Activated CD4-positive, CD25-positive, alpha-beta regulatory T cell (primary cell): ENCODE measurements at places on chromosomes 5 and 9.

DNA sequence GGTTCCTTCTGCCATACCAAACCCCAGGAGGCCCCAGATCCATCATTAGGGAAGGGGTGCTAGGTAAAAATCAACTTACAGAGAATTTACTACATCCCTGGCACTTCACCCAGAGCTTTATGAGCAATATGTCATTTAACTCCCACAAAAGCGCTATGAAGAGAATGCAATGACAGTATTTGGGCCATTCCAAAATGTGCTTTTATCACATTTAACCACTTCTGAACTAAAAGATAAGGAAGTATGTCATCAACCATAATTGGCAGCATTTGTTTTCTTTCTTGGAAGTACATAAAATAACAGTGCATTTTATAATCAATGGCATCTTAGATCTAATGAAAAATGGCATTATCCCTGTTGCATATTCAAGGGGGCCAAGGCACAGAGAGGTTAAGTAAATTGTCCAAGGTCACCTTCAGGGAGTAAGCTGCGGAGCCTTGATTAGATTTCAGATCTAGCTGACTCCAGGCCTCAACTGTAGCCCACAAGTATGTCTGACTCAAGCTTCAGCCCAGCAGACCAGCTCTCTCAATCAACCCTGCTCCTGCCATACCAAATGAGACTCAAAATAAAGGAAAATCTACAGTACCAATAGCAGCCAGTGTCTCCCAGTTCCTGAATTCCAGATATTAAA, 16.5 kb downstream of the SH3TC2 start:
- no peak for DNase-seq

GRCh38 chr5:172403189-172403796, 51.0 kb downstream of the SH3PXD2B start:
- no peak for DNase-seq

- no peak for DNase-seq
Observed at GRCh38 chr9:101582553-101582952, 12.2 kb downstream of the PPP3R2 start.

- DNase-seq: no peak
Observed at GRCh38 chr9:80552931-80553330, 981.2 kb downstream of the TLE4 start.

- no peak for DNase-seq
Observed at GRCh38 chr9:20650750-20651299, 28.5 kb upstream of the MLLT3 start.

GRCh38 chr5:110865400-110866094, 126.7 kb downstream of the SLC25A46 start:
- no peak for DNase-seq

DNA sequence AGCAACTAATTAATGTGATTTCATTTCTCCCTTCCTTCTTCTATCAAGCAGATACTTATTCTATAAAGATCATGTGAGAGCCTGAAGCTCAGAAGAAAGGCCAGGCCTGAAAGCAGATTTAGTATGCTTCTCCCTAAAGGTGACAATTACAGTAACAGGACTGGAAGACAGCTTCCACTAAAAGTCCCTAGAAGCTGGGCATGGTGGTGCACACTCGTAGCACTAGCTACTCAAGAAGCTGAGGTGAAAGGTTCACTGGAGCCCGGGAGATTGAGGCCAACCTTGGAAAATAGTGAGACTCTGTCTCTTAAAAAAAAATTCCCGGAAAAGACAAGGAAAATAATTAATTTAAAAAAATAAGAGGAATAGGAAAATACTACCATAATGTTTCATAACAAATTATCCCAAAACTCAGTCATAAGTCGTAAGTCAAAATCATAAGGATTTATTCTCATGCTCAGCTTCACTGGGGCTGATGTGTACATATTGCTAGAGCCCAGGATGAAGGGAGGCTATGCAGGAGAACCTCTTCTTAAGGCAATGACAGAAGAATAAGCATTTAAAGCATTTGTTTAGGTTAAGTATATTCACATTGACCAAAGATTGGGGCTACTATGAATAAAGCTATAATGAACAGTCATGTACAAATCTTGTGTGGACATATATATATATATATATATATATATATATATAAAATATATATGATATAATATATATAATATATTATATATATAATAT, 210.8 kb upstream of the SMARCA2 start:
- DNase-seq: no peak

GRCh38 chr5:177610131-177610769, 10.3 kb downstream of the B4GALT7 start:
- DNase-seq: no peak

DNA sequence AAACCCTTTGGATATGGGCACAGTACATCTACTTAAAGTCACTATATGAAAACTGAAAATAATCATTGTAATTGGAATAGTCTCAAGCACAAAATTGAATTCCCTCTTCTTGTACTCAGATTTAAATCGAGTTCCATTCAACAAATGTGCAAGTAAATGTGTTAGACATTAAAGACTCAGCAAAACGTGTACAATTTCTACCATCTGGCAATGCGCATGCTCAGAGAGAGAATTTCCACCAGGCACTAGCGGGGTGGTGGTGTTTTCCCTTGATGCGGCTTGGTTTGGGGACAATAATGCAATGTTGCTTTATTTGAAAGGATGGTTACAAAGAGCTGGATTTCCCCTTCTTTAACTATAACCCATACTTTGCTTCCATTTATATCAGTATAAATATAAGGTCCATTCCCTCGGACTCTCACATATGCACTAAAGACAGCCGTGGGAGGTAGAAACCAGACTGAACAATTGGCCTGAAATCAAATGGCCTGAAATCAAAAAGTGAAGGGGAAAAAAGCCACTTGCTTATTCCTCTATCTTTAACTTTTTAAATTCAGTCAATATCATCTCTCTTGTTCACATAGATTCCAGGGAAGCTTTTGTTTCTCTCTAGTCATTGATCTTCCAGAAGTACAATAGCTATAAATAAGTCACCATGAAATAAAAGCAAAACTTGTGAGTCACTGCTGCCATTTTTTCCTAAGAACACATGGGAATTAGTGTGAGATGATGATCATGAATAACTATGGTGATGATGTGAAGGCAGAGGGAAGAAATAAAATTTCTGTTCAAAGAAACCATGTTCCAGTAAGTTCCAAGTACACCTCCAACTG, 59.2 kb downstream of the ADAMTS12 start:
- DNase-seq: no peak

GRCh38 chr5:97094579-97095317, 47.7 kb downstream of the LIX1 start:
- no peak for DNase-seq

GRCh38 chr5:166618526-166618925, 1672.9 kb upstream of the WWC1 start:
- DNase-seq: no peak

DNA sequence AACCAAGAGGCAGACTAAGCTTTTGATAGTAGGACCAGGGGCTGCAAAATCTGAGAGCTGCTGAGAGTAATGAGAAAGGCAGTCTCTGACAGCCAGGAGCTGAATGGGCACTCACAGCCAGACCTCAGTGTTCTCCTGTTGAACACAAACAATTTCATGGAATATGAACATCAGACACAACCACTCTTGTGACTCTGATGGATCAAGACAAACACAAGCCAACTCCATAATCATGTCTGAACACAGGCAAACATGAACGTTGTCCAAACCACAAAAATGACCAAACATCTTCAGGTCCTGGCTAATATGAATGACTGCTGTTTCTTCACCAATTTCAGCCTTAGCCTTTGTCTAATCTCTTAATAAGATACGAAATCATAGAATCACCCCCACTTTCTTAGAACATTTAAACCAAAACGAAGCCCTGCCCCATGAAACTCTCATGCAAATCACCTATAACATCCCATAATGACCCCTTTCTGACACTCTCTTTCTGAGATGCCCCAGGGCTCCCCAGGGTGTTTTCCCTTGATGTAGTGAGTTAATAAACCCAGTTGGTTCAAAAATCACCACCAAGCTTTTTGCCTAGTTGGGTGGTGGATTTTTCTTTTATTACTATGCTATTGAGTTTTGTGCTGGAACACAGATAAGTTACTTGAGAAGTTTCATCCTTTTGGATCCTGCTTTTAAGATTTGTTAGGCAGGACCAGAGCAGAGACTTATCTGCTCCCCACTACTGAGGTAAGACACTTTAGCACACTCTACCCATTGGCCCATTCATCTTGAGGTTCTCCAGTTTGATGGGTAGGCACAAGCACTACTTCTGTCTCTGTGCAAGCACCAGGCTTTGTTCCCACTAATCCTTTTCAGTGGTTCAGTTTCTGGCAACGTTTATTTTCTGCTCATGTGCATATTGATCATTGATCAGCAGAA, 5.9 kb upstream of the ERAP2 start:
- DNase-seq: no peak

- no peak for DNase-seq
Observed at GRCh38 chr9:84079994-84080393, 99.4 kb downstream of the RMI1 start.

DNA sequence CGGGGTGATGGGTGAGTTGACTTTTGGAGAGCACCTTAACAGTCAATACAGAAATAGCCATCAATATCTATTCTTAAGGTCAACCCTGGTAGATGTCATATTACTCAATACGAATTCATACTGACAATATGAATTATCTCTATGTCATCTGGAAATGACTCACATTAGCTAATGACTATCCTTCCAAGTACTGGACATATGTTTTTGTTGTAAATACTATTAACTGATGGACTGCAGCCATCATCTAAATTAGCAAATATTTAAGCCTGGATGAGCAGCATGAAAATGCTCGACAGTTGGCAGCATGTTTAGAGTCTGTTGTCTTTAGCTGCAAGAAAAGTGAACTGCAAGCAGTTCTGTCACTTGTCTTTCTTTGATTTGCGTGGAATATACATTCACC, 19.6 kb upstream of the ISOC1 start:
- no peak for DNase-seq

GRCh38 chr5:3339092-3339797, 256.4 kb upstream of the IRX1 start:
- DNase-seq: no peak

- DNase-seq: no peak
Observed at GRCh38 chr9:98770717-98771116, 25.6 kb downstream of the ANKS6 start.

DNA sequence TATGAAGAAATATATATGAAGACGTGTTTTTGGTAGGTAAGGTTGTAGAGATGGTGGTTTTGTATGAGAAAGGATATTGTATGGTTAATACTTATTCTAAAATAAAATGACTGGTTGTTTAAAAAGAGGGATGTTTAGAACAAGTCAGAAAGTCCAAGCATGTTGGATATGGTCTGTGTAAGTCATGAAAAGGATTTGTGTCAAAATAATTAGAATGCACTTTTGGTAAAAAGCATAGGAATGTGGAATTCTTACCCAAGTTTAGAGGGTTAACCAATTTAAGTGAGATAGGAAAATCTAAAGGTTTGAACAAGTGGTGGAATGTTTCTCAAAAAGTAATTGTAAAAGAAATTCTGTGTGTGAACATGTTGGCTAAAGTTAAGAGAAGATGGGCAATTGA, 1556.5 kb upstream of the C9orf72 start:
- DNase-seq: no peak

- DNase-seq: no peak
Observed at GRCh38 chr5:125377141-125377540, 630.7 kb upstream of the ZNF608 start.

GRCh38 chr5:127040796-127041520, 10.6 kb upstream of the MARCHF3 start:
- DNase-seq: no peak

DNA sequence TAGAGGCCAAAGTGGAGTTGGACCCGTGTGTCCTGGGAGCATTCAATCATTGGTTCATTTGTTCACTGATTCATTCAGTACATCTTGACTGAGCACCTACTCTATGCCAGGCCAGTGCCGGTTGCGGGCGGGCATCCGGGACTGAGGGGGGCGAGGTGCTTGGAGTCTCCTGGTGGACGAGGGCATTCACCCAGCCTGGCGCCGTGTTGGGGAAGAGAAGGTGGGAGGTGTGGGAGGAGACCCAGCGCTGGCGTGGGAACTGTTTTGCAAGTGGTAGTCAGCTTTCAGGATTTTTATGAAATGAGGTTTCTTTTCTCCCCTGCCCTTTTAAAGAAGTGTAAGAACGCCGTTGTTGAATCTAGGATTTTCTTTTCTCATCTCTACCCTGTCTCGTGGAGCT, 37.2 kb downstream of the NCS1 start:
- DNase-seq: no peak

GRCh38 chr9:73234008-73234360, 82.3 kb downstream of the ANXA1 start:
- no peak for DNase-seq

GRCh38 chr5:60576425-60576824, 123.5 kb downstream of the DEPDC1B start:
- no peak for DNase-seq

GRCh38 chr5:104800440-104801048, 1238.0 kb upstream of the NUDT12 start:
- DNase-seq: no peak

DNA sequence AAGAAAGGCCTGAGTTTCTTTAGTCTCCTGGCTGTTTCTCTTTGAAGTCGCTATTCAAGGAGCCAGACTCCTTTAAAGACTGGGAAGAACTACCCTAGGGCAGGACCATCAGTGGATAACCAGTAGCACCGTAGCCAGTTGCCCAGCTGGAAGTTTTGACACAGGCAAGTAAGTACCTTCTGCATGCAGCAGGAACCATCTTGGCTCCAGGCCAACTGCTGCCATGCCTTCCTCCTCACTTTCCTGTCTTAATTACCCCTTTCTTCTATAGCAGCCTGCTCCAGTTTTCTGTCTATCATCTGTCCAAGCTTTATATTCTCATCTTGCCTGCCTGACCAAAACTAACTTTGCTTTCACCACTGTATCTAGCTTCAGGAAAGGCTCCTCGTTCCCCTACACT, 149.7 kb upstream of the SV2C start:
- DNase-seq: no peak

GRCh38 chr5:145341842-145342241, 493.3 kb downstream of the PRELID2 start:
- DNase-seq: no peak

DNA sequence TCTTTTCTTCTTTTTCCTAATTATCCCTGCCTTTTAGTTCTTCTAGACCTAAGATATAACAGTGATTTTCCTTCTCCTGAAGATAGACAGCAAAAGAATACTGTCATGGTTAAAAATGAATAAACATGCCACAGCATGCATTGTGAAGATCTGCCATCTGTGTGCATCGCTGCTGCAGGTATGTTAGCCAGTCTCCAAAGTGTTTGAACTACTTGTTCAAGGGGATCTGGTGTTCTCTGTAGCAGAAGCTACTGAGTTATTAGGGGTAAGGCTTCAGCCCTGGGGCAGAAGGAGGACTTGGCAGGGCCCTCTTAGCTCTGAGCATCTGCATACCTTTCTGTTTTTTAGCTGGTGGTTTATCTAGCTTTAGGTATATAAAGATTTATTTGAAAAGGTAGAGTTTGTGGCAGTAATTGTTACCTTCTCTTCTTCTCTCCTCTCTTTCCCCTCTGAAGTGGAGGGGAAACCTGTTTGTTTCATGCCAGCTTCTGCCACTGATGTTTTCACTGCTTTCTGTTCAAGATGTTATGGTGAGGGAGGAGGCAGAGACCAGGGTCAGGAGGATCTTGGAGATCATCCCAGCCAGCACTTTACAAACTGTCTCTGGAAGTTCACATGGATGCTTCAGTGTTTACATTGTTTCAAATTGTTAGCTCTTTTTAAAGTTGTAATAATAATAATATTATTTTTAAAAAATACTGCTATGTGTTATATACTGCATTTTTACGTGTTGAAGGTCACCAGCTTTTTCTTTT, 25.2 kb downstream of the GALNT10 start:
- no peak for DNase-seq

GRCh38 chr5:58582019-58582802, 664 bp upstream of the RAB3C start:
- DNase-seq: no peak

GRCh38 chr5:39624268-39624886, 199.6 kb upstream of the DAB2 start:
- DNase-seq: no peak

GRCh38 chr9:128082151-128082550, 14.1 kb downstream of the SLC25A25 start:
- DNase-seq: no peak
